Stimulated activated CD4-positive, alpha-beta T cell treated with anti-CD3 and anti-CD28 coated beads, Interleukin-12 subunit alpha, Interleukin-12 subunit beta, amount 100 ng/mL, for 48 hours (primary cell): ENCODE measurements at places on chromosomes 2 and 18.

GRCh38 chr2:98569197-98569793, 39.0 kb downstream of the COA5 start:
- DNase-seq = peak; percentile 71

GRCh38 chr2:74441690-74442482, at the start of gene RTKN:
RTKN (minus strand) TSS chr2:74441937; CDS start chr2:74441816, 121 bp downstream.
- DNase-seq = no peak

GRCh38 chr2:174161490-174161889, 86.8 kb downstream of the OLA1 start:
- DNase-seq = no peak

DNA sequence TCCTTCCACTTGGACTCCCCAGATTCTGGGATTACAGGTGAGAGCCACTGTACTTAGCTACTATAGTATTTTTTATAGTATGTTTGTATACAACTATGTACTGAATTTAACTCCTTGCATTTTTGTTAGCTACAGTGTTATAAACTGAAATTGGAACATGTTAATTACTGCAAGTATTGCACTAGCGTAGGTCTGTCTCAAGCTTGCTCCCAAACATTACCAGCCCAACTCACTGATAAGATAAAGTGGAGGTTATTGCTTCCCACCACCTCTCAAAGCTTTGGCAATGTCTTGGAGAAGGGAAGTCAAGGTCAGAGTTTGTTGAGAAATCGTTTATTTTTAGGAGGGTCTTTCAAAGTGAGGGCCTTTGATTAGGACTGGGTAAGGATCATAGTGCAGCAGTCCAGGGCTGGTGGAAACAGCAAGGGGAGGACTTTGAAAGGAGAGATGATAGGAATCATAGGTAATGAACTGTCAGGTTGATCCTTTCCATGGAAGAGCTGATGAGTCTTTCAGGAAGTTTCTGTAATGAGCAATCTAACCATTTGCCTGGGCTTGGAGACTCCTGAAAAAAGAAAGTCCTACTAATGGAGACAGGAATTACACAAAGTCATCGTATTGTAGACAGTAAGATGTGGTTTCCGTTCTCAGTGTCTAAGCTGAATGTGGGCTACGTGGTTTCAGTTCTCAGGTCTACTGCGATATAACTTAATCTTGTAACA, 257.1 kb downstream of the MYO3B start:
- no peak for DNase-seq

- DNase-seq = no peak
Measured at GRCh38 chr2:23467618-23468017, 82.6 kb downstream of the KLHL29 start.

- DNase-seq = no peak
Measured at GRCh38 chr18:22185273-22185672, 15.9 kb downstream of the GATA6 start.

GRCh38 chr2:109727929-109728447, 66.1 kb upstream of the RGPD5 start:
- no peak for DNase-seq

GRCh38 chr2:47697000-47697601, 85.8 kb upstream of the MSH6 start:
- no peak for DNase-seq

DNA sequence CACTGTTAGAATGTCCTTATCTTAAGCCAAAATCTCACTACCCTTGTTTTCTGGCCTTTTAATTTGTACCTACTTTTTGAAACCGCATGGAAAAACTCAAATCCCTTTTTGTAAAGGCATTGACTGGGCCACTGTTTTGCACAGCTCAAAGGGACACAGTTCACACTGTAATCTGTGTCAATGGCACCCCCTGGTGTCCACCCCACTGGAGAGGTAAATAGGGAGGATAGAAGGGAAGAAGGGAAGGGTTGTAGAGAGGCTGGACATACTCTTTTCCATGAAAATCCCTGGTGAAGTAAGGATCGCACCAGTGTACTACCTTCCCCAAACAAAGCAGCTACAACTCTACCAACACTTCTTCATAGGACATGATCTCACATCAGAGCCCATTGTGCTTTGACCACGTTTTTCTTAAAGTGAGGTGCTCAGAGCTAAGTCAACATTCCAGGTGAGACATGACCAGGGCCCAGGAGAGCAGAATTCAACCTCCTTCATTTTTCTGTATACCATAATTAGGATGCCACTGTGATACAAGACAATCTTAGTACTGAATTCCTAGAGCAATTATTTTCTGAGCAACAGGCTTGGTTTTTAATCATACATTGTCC, 92.4 kb upstream of the RMDN2 start:
- DNase-seq = peak; percentile 58

DNA sequence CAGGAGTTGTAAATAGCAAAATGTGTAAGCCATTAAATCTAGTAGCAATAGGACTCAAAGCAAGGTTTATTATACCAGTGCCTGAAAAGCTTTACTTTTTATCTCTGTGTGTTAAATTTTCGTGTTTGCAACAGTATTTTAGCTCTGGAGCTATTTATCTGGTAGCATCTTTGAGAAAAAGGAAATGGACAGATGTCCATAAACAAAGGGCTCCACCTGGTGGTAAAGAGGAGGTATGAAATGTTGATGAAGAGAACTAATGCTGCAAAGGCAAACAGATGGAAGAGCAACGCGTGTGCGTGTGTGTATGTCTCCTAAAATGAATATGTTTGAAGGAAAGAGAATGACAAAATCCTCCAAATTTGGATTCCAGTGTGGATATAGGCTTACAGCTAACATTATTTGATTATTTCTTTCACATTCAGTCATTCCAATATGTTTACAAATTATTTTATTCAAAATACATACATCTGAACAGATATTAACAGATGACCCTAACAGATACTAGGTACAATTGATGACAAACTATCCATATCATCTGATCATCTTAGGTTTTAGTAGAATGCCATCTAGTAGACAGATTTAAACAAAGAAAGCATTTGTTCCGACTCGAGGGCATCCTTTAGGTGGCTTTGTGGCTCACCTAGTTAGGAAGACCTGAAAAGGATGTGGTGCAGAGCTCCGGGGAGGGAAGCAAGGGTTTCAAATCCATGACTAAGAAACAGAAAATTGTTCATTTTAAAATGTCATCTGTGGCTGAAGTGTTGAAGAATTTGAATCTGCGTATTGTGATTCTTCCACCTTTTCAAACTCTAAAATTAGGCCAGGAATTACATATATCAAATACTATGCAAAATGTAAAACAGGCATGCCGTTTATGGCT, 383.3 kb downstream of the MTX2 start:
- no peak for DNase-seq

DNA sequence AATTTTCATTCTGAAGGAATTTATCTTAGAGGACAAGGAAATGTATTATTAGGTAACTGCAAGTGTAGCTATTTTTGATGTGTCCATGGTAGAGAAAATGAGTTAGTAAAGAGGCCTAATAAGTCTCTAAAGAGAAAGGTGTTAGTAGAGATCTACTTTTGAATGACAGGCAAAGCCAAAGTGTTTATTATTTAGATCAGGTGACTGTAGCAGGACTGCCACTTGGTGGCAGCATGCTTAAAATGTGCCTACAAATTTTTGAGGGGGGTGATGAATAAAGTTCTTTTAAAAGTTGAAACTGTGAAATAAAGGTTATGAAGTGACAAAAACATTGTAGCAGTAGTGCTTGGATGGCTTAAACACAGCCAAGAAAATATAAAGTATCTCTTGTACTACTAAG, 421.5 kb upstream of the MEIS1 start:
- DNase-seq = no peak

DNA sequence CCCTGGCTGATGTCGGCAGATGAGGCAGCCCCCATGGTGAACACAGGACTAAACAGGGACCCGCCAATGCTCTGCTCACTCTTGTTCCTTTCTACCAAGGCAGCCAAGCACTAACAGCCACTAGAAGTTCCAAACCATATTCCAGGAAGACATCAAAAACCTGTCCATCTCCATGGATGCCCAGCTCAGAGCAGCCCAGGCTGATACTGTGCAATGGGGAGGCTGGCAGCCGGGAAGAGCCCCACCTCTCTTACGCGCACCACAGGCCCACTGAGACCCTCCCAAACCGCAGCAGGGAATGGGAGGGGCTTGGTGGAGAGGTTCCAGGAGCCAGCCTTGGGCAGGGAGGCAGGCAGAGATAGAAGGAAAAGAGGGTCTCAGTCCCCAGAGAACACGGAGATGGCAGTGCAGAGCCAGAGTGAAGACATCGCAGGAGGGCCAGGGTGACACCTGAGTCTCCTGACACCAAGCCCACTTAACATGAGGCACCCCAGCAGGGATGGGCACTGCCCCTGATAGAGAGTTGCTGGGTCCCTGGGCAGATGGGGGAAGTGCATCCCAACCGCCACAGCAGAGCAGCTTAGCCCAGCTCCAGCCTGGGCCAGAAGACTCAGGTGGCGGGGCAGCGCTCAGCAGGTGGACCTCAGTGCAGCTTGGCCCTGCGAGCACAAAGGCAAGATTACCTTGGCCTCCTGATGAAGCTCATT, 3.4 kb downstream of the HS6ST1 start:
- DNase-seq = no peak

DNA sequence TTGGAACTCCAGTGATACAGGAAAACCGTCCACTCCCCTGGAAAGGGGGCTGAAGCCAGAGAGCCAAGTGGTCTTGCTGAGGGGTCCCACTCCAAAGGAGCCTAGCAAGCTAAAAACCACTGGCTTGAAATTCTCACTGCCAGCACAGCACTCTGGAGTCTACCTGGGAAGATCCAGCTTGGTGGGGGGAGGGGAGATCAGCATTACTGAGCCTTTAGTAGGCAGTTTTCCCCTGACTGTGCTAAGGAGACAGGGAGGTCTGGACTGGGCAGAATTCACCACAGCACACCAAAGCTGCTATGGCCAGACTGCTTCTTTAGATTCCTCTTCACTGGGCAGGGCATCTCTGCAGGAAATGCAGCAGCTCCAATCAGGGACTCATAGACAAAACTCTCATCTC, 510.7 kb upstream of the LRRTM1 start:
- no peak for DNase-seq

- DNase-seq = no peak
Measured at GRCh38 chr2:106314444-106314843, 120.3 kb upstream of the UXS1 start.

GRCh38 chr2:22355816-22356433, 1029.1 kb upstream of the KLHL29 start:
- DNase-seq = peak; percentile 7

GRCh38 chr2:43018179-43019024, 208.0 kb downstream of the ZFP36L2 start:
- no peak for DNase-seq

- DNase-seq = no peak
Measured at GRCh38 chr2:174765576-174765975, 1.3 kb upstream of the CHRNA1 start.

DNA sequence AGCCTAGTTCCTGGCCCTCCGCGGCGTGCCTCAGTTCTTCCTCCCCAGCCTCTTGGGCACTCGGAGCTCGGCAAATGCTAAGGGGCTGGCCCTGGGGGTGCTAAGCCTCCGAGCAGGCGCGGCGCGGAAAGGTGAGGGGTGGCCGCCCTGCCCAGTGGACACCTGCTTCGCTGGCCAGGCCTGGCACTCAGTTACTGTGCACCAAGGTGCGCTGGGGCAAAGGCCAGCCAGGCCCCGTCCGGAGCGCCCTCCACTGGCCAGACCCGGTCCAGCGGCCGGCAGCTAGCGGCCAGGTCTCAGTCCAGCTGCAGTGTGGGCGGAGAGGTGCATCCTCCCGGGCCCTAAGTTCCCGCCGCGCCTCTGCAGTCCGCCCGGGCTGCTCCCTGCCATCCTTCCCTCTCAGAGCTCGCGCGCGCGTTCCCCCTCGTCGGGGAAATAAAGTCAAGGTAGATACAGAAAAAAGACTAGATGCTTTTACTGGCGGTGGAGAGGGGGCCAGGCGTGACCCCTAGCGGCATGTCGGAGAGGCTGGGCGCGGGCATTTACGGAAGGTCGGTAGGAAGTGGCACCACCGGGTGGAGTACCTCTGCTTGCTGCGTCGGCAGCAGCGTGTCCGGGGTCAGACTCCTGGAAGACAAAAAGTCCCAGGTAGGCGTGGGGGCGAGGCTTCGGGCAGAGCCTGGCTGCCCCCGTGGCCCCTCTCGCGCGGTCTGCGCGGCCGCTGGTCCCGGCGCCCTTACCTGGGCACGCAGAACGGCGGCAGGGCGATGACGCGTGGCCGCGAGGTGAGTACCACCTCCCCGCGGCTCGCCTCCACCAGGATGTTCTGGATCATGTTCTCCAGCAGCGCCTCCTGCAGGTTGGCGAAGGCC, 9.4 kb upstream of the CRYBA2 start:
- peak; percentile 52 for DNase-seq

DNA sequence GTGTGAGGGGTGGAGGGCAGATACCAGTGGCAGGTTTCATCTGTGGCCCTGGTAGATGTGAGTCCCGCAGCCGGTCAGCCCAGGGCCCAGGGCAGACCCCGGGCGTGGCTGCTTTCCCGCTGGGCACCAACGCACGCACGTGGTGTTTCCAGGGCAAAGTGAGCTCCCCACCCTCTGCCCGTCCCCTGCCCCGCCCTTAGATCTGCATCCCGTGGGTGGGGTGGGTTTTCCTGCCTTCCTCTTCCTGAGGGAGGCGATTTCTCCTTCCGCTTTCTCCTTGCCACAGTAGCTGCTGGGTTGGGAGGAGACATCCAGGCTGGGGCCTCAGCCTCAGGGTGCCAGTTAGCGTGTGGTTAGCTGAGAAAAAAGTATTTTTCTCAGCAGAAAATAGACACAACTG, 49.6 kb downstream of the ODC1 start:
- DNase-seq = no peak

- DNase-seq = no peak
Measured at GRCh38 chr2:162914161-162914560, 75.6 kb upstream of the KCNH7 start.

DNA sequence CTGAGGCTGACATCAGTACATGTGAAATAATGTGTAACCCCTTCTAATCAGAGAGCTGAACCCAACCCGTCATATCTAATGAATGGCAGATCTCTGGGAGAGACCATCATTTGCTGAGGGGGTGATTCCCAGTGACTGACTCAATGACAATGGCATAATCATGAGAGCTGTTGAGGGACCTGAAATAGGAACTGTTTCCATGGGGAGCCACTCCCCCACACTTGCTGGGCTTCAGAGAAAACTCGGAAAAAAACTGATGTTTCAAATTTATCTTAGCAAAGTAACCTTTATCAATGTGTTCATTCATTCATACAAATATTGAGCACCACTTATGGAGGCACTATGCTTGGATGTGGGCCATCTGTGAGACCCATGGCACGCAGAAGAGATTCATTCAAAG, 93.4 kb upstream of the ZBTB14 start:
- DNase-seq = no peak

- no peak for DNase-seq
Measured at GRCh38 chr2:238936162-238937052, 88.5 kb downstream of the TWIST2 start.

GRCh38 chr2:190657474-190658255, 8.8 kb downstream of the NAB1 start:
- no peak for DNase-seq

DNA sequence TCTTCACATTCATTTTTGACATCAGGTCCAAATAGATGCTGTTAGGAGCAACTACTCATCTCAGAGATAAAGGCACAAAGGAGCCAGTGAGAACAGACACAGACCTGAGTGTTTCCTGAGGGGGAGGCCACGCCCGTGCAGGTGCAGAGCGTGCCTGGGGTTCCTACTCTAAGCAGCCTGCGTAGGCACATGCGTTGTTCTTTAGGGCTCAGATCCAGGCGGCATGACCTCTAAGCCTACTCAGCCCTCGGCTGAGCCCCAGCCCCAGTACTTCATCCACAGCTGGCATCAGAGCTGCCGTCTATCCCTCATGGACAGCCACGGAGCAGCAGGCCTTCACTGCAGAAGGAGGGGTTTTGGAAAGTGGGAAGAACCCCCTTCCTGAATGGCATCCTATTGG, 54.9 kb upstream of the PXDN start:
- no peak for DNase-seq

GRCh38 chr18:74778191-74778847, 180.6 kb downstream of the ZNF407 start:
- no peak for DNase-seq

GRCh38 chr2:207967121-207967520, 58.2 kb downstream of the PLEKHM3 start:
- DNase-seq = no peak
